ENCODE measurements at places on chromosomes 5 and 9.

DNA sequence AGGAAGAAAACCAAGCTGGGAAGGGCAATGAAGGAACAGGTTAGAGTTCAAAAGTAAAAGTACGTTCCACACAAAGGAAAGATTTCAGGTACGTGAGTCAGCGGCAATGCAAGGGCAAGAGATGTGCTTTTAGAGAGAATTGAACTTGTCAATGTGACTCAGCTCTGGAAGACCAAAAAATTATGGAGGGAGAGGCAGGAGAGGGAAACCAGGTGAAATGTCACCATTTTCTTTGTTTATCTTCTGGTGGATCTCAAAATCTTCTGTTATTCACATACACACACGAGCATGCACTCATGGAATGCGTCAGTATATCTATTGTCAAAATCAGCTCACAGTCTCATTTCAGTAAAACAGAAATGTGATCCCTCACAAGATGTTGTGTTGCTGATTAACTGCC lies 148.8 kb upstream of the RFX3 start:
- no peak for DNase-seq

DNA sequence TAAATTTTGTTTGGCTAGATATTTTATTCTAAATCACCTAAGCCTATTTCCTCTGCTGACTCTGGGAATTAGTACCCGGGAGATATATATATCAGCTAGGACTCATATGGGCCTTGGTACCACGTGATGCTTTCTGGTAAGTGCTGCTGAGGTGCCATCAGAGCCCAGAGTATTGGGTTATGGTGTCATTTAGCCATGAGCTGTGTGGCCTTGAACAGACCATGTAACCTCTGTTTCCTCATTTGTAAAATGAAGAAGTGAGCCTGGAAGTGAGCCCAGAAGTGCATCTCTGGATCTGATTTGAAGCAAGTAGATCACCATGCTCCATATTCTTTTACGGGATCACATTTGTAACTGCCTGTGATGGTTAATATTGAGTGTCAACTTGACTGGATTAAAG lies 126.1 kb downstream of the GPBP1 start:
- DNase-seq, result no peak

GRCh38 chr9:124513376-124513994 lies 6.3 kb upstream of the NR5A1 start:
- no peak for DNase-seq

DNA sequence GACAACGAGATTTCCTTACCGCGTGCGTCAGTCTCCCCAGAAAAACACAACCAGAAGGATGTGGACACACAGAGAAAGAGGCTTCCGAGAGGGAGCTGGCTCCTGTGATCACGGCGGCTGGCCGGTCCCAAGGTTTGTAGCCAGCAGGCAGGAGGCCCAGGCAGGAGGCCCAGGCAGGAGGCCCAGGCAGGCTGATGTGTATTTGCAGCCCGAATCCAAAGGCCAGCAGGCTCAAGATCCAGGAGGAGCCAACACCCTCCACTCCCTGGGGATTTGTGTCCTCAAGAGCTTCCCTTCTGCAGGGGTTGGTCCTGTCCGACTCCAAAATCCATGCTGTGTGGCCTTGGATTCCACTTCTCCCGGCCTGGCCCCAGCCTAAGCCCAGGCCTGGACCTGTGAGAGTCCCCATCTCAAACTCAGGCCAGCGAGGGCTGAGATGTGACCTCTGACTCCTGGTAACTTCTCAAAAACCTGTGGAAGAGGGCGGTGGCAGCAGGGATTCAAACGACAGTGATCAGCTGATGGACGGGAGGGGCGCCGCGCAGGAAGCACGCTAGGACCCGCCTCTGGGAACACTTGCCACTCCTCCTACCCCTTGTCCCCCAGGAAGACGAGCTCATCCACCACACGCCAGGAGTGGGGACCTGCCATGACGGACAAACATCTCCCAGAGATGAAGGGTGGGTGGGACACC lies 75.0 kb upstream of the PPP1R26 start:
- DNase-seq, result no peak

- DNase-seq, result no peak
Observed at GRCh38 chr9:98485706-98486105, 223.0 kb downstream of the GABBR2 start.

All from activated T-helper 1 cell treated with anti-CD3 and anti-CD28 coated beads, Interleukin-2, amount 50 U/mL, for 16 hours (primary cell).